ENCODE measurements at places on chromosomes 7 and 10.

DNA sequence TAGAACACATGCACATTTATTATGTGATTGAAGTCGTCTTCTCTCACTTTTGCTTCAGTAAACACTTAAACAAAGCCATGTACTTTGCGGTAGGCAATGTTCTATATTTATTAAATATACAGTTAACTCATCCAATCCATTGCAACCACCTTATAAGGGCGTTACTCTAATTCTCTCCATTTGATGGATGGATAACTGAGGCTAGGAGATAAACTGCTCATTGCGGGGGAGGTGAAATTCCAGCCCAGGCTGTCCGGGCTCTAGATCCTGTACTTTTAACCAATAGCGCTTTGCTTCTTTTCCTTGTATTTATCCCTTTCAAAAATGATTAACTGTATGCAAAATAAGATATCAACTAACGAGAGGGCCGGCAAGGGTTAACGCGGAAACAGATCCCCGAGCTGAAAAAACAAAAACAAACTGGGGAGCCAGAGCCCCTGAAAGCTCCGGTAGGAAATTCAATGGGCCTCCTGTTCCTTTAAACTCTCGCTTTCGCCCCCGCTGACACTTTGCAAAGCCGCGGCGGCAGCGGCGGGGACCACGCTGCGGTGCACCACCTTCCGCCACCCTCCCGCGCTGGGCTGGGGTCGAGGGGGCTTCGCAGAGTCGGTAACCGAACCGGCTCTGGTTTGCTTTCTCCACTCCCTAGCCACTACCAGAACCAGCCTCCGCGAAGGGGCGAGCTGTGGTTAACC is 1.0 kb upstream of the PLXDC2 start:
- peak; percentile 0 for ATAC-seq

GRCh38 chr7:87886875-87887274 is 10.6 kb downstream of the DBF4 start:
- ATAC-seq = peak; percentile 65

DNA sequence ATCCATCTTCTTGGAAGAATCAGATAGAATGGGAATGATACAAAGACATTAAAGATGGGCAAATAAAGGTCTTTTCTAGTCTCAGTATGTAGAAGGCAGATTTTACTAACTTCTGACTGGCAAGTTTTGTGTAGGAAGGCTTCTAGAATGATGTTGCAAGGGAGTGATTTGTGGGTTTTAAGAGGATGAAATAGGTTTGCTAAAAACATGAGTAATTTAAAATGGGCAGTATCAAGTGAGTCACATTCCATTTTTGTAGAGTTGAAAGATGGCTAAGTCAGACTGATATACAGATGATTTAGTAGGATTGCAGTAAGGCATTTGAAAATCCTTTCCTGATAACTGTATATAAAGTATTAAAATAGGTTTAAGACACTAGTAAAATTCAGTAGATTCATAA is 777.4 kb downstream of the SORCS1 start:
- ATAC-seq = no peak

- no peak for ATAC-seq
Observed at GRCh38 chr7:363626-364025, 73.7 kb downstream of the FOXL3 start.

DNA sequence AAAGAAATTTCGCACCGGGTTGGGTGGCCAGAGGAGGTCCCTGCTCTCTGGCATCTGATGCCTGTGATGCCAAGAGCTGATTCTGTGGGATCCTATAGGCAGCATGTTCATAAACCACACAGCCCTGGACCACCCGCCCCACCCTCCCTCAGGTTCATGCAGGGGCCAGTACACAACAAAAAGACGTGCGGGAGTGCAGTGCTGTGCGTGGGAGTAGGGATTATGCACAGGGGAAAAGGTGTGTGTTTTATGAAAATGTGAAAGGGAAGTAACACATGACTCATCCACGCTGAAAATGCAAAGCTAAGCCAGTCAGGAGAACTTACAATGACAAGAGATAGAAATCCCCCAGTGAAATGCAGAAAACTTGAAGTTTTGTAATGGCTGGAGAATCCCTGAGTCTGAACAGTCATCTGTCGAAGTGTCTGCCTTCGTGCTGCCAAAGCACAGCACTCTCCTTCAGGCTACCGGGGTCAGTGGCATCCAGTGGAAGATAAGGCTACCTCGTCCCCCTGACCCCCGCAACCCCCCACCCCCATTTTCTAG is 1.1 kb downstream of the KIAA1217 start:
- ATAC-seq = peak; percentile 57

DNA sequence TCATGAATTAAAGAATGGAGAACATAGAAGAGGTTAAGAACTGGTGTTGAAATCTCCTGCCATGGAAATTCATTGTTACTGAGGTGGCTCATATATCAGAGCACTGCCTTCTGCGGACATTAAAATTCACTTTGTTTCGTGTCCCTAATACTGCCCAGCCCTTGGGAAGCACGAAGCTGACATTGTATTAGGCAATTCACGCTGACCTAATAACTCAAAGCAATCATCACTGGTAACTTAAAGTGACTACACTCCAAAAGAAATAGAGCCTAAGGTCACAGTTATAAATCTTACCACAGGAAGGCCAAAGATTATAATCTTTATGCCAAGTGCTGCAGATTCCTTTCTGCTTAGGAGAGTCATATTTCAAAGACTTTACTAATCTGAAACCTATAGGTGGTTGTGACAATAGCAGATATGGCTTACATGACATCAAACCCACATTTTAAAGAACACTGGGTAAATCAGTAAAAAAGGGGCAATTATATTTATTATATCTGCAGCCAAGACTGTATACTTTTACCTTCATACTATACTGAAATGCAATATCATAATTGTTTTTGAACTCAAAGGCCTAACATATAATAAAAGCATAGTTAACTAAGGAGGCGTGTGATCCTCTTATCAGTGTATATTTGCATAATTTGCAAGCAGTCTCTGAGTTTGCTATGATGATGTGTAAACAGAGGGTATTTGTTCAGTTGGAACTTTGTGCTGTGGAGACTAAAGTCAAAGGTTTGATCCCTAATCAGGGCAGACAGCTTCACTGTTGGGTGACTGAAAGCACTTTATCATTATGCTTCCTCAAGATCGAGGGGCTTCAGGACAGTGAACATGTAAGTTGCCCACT is 51.9 kb upstream of the CAPZA2 start:
- peak; percentile 29 for ATAC-seq

GRCh38 chr10:114025611-114026130 is 18.0 kb upstream of the ADRB1 start:
- ATAC-seq = no peak

GRCh38 chr10:52447931-52448353 is 133.9 kb downstream of the DKK1 start:
- no peak for ATAC-seq

GRCh38 chr10:123800289-123800688 is 91.3 kb downstream of the CPXM2 start:
- no peak for ATAC-seq

GRCh38 chr10:92076722-92077121 is 153.2 kb downstream of the BTAF1 start:
- ATAC-seq = no peak

GRCh38 chr7:25835197-25835596 is 316.8 kb upstream of the NFE2L3 start:
- ATAC-seq = no peak

DNA sequence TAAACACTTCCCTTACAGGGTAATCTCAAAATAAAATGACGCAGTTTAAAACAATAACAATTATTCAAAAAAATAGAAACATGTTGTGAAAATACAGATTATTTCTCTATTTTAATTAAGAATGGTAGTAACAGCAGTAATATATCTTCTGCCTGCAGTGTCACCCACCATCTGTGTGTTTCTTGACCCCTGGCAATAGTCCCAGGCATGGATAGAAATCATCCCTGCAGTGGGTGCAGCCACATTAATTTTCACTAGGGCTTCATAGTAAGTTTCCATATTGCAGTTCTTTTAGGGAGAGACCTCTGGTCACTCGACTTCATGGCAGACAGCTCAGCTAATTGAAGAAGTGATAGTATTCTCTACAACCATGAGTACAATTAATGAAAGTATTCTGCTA is 470.1 kb upstream of the TEX47 start:
- no peak for ATAC-seq

DNA sequence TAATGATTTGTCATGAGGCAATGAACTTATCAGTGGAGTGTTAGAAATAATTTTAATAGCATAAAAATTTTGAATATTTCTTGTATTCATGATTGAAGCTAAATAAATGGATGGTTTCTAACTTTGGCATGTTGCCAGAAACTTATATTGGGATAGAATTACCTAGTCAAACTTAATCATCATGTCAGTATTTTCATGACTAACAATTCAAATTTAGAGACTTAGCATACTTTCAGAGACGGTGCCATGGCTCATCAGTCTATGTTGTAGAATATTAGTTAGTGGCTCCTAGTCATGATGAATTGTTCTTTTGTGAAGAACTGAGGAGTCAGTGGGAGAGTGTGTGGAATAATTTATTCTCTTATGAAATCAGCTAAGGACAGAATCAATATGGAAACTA is 599.6 kb upstream of the POT1 start:
- ATAC-seq = no peak

DNA sequence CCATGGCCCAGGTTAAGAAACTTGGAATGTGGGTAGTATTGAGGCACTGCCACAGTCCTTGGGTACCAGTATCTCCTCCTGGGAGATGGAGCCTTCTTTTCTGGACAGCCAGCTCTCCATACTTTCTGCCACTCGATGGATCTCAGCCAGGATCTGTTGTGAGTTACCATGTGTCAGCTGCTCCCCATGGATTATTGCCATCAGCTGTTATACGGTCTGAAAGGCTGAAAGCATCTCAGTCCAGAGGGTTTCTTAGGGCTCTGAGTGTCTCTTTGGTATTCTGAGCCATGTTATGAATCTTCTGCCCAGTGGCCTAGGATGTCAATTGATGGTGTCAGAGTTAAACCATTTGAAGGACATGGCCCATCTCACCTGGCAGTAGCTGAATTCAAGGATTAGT is 197.5 kb downstream of the C7orf25 start:
- no peak for ATAC-seq

DNA sequence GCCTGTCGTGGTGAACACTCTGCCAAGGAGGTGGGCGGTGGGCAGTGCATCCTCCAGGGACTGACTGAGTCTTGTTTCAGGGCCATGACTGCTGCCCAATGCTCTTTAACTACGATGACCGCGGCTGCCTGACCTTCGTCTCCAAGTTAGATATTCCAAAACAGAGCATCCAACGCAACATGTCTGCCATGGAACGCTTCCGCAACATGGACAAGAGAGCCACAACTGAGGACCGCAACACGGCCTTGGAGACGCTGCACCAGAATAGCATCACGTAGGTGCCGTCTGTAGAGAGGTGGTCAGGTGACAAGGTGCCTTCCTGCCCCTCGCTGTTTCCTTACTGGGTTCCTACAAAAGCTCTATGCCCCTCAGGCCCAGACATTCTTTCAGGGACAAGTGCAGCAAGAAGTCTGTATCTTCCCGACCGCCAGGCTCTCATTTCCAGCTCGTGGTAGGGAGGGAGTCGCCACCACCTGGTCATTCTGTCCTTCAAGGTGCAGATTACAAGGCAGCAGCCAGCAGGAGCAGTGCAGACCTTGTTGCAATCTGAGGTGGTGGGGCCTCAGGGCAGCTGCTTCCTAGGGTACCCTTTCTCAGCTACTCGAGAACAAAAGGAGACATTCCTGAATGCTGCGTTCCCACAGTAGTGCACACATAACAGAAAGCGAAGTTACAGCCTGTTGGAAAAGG is 14.9 kb upstream of the ARPC1B start:
- ATAC-seq = no peak

GRCh38 chr7:158320328-158320727 is 267.3 kb downstream of the PTPRN2 start:
- ATAC-seq = no peak

DNA sequence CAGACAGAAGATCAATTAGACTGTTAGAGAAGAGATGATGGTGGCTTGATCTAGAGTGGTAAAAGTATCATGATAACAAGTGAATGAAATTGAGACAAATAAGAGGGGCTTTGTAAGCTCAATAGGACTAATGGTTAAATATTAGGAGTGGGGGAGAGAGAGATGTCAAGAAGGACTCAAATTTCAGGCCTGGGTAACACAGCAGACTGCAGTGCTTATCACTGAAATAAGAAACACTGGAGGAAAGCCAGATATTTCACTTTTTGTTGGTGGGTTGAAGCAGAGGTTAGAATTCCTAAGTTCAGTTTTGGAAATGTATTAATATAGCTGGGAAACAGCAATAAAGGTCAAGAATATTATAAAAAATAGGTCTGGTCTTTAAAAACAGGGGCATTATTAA is 74.6 kb downstream of the ORC5 start:
- ATAC-seq = no peak

DNA sequence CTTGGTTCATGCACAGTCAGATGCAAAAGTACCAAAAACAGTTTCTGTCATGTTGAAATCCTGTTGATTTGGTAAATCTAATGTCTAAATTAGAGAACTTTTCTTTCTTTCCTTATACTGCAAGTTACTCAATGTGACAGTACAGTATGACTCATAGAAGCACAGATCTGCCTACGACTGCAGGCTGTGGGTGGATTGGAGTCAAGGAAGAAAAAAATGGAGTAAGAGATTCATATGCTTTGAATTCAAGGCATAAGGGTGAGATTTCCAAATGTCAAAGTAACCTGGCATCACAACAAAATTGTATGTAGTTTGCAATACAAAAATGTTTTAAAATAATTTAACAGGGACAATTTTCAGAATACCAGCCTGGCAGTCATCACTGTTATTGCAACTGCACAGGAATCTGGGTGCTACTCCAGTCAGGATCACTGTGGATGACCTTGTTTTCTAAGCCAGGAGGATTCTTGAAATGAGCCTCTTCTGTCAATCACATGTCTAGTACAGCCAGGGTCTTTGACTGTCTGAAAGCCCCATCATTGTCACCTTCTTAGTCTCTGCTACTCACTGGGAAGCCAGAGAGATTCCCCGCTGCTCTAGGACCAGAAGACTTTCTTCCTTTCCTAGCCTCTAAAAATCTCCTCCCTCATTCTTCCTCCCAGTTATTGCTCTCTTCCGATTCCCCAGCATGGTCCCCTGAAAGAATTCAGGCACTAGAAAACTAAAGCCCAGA is 83.6 kb downstream of the CD36 start:
- peak; percentile 85 for ATAC-seq

DNA sequence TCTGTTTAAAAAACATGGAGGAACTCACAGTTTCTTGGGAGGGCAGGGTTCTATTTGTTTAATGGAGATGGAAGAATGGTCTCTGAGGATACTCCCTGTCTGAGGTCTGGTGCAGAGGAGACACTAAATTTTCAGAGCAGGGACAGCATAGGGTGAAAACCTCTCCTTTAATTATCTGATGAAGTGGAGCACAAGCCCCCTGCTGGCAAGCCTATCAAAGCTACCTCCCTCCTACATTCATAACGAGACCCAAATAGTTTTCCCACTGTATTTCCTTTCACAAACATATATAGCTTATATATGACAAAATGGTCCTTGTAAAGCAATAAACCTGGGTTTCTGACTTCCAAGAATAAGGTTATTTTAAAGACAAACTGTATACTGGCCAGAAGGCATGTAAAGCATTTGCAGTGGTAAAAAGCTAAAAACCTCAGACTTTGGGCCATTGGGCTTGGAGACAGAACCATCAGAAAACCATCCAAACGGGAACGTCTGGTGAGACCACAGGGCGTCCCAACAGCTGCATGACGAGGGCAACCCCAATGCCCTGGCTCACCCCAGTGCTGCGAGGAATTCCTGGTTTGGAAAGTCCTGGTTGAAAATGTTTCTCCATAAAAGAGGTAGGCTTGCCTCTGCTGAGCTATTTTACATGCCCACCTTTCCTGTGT is 201.3 kb downstream of the FANK1 start:
- ATAC-seq = no peak

Data from SK-N-SH treated with all-trans-retinoic acid at 6 μM for 48 hours (cell line).